NCI-H510A treated with DMSO at 0.1 percent for 48 hours (cell line): ENCODE measurements at places on chromosomes 13 and 19.

DNA sequence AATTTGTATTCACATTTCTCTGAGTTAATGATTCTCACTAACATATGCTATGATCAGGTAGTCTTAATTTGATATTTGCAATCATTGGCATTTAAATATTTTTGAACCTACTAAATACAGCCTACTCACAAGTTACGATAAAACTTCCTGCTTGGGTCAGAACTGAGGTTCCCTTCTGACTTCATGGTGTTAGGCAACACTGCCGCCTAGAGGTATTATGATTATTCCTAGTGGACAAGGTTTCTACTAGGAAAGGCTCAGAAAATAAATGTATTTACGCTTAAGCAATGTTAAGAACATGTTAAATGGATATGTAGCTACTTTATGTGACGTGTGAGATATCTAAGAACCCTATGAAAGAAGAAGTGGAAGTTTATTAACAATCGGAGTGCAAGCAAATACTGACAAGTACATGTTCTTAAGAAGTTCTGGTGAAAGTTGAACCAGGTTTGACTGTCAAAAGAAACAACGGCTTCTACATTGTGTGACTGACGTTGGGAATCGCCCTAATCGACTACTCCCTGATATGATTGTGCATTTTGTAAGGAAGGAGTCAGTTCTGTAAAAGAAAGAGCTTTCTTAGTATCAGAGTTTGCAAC, 1395.8 kb downstream of the SLITRK5 start:
- peak; percentile 13 for DNase-seq

DNA sequence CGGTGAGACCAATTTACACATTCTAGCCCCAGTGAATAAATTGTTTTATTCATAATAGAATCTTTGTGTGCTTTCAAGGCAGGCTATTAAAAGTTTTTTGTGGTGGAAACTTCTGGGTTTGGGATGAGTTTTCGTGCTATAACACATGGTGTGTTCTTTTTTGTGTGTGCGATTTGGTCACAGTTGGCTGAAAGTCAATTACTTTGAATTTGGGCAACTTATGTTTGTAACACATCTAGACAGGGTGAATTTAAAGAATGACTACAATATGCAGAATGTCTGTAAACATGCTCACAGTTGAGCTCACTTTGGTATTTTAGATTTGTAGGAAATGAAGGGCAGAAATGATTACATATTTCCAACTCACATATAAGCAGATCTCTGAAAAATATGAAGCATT, 307.1 kb downstream of the OXGR1 start:
- DNase-seq = no peak

- DNase-seq = peak; percentile 74
These were observed 51.2 kb downstream of the FLT3 start for GRCh38 chr13:28049215-28049614.

GRCh38 chr19:2337329-2337707, 8.8 kb downstream of the SPPL2B start:
- DNase-seq = peak; percentile 62

DNA sequence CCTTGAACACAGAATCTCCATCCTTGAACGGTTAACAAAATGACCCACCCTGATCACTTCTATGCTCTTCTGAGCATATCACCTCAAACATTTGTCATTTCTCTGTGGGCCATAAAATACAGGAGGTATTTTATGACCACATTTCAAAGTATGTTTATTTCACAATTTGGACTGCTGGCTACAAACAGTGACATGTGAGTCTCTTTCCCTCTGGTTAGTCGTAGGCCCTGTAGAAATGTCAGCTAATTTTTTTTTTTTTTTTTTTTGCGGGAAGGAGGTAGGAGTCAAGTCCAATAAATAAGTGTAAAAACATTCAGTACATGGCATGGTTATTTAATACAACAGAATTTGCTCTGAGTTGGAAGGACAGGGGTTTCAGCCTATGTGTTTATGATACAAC, 70.7 kb downstream of the FOXO1 start:
- no peak for DNase-seq

GRCh38 chr19:55042688-55043087, 4.6 kb upstream of the GP6 start:
- no peak for DNase-seq

DNA sequence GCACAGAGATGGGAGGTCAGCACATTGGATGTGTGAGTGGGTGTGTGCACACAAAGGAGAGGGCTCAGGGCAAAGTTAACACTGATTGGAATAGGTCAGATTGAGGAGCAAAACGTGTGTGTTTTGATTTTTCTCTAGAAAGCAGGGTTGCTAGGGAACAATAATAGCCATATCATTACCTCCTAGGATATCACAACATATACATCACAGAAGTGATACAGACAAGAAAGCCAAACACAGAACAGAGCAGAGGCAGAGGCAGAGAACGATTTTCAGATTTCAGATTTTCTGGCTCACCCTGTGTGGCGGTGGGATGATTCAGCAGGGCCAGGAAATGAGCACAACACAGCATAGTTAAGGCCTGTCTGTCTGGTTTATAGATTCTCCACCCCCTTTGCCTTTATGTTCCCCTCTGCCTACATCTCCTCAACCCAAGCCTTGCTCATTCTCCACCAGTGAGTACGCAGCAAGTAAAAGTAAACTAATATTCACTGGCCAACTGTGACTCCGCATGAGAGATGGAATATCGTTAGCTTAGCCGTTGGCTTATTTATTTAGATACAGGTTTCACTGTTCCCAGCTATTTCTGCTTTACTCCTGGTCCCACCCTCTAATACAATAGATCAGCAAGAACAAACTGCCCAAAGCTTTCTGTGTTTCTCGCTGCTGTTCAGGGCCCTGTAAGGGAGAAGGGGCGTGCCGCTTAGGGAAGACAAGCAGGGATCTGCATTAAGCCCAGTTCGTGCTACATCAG, 182.7 kb upstream of the TSC22D1 start:
- peak; percentile 43 for DNase-seq

- no peak for DNase-seq
These were observed 7.6 kb downstream of the CEBPG start for GRCh38 chr19:33381101-33381500.

DNA sequence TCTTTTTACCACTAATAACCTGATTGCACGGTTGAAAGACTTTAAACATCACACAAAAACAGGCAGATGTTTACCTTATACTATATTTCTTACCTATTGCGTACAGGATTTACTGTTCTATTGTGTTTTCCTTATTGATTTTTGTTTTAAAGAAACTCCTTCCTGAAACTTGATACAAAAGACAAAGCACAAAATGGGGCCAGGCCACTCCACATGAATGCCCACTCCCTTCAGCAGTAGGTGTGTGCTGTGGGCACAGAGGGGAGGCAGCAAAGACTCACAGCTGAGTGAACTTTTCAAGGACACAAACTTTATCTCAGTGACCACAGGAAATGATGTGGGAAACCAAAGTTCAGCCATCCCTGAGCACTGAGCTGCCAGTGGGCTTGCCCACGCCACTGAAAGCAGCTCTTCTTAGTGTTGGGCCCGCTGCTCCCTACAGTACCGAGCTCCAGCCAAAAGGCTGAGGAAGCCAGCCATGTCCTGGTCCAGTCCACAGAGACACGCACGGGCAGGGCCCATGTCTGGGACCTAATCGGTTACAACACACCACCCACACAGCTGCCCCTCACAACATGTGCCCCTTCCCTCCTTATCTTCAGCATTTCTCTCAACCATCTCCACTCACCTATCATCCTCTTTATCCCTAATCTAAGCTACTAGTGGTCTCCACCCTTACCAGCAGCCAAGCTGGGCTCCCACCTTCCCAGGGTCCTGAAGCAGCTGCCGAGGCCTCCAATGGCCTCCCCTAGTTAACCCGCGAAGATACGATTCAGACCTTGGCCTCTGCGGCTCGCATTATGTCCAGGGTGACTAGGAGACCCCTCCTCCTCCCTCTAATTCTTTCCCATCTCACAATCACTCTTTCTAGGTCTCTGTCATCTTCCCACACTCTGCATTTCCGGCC, 39.5 kb downstream of the ATP7B start:
- DNase-seq = peak; percentile 28

DNA sequence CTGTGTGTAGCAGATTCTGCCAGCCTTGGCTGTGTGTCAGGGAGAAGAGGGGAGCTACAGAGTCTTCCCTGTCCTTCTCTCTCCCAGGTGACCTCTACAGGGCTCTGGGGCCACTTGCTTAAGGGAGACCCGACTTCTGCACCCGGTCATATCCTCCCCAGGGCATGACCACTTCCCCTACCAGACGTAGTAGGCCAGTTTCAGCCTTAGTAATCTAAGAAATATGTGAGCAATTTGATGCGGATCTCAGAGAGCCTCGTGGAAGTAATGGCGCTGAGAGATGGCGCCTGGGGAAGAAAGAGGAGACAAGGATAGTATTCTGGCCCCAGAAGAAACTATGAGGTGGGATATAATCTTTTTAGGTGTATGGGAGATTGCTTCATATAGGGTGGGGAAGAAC, 41.9 kb downstream of the NFIX start:
- DNase-seq = no peak

DNA sequence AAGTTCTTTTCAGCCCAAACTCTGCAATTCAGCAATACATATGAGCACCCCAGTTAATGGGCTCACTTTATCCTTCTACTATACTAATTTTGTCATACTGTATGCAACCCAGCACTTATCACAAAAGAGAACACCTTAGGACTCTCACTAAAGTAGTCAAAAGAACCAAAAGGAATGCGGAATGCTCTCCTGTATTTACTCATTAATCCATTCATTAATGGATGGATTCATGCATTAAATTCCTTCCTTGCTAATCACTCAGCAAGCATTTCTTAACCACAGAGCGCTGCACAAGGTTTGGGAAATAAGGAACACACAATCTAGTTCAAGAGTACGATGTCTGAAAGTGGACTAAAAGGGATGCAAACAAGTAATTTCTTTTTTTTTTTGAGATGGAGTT, 12.8 kb upstream of the DOCK9 start:
- DNase-seq = no peak
